ENCODE measurements at places on chromosomes 6 and 20. TPM values are rescaled to one million over a fixed set of nuclear protein-coding genes. Genes with fewer than 3 reads are reported as not detected.

GRCh38 chr6:166379800-166380199 lies 2.9 kb downstream of the MPC1 start:
- DNase-seq = no peak
- H3K27me3 ChIP-seq = no peaks in the 10 kb centered on the region
- H3K27ac ChIP-seq = peak overlapping the region; percentile 98
- H3K36me3 ChIP-seq = no peaks in the 10 kb centered on the region
- peaks cover 5% of the 10 kb centered on the region for H3K4me1 ChIP-seq

DNA sequence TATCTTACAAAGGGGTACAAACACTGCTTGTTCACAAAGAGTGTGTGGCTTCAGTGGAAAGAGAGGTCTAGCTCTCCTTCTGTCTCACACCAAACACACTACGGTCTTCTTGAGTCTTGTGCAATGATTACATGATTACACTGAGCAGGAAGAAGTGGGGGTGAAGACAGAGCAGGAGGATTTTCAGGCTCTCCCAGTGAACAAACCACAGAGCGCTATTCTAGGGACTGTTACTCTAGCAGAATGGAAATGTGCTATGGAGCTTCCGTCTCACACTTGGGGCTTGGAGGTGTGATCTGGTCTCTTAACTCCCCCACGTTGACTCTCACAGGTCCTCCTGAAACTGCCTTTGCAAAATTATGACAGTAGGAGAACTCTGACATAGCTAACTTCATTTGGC lies 203.4 kb downstream of the MYLK4 start:
- no peak overlapping the region for H3K4me3 ChIP-seq
- H3K4me1 ChIP-seq = no peaks in the 10 kb centered on the region
- no peak overlapping the region for H3K27ac ChIP-seq

GRCh38 chr20:33246077-33246476 lies 10.3 kb downstream of the BPIFA1 start:
- no peaks in the 10 kb centered on the region for H3K36me3 ChIP-seq
- no peak overlapping the region for H3K27ac ChIP-seq
- H3K4me3 ChIP-seq = no peak overlapping the region
- H3K27me3 ChIP-seq = no peaks in the 10 kb centered on the region
- no peak for DNase-seq

GRCh38 chr6:44278774-44279697 lies 8.8 kb downstream of the TMEM151B start:
- H3K27me3 ChIP-seq = no peaks in the 10 kb centered on the region
- no peaks in the 10 kb centered on the region for H3K36me3 ChIP-seq
- H3K27ac ChIP-seq = no peak overlapping the region
- H3K4me1 ChIP-seq = no peaks in the 10 kb centered on the region

GRCh38 chr6:158593670-158594069 lies 33.8 kb downstream of the TMEM181 start:
- H3K4me1 ChIP-seq = no peaks in the 10 kb centered on the region
- H3K27ac ChIP-seq = no peak overlapping the region
- no peaks in the 10 kb centered on the region for H3K27me3 ChIP-seq
- no peak overlapping the region for H3K4me3 ChIP-seq
- no peak for DNase-seq

- no peak overlapping the region for H3K4me3 ChIP-seq
- no peaks in the 10 kb centered on the region for H3K36me3 ChIP-seq
- no peaks in the 10 kb centered on the region for H3K27me3 ChIP-seq
- DNase-seq = no peak
- H3K27ac ChIP-seq = no peak overlapping the region
- H3K4me1 ChIP-seq = no peaks in the 10 kb centered on the region
Measured at GRCh38 chr20:48538856-48539255, 288.9 kb downstream of the PREX1 start.

GRCh38 chr20:51529758-51530157 lies 12.8 kb downstream of the NFATC2 start:
- DNase-seq = no peak
- no peak overlapping the region for H3K4me3 ChIP-seq
- no peaks in the 10 kb centered on the region for H3K4me1 ChIP-seq
- no peak overlapping the region for H3K27ac ChIP-seq

DNA sequence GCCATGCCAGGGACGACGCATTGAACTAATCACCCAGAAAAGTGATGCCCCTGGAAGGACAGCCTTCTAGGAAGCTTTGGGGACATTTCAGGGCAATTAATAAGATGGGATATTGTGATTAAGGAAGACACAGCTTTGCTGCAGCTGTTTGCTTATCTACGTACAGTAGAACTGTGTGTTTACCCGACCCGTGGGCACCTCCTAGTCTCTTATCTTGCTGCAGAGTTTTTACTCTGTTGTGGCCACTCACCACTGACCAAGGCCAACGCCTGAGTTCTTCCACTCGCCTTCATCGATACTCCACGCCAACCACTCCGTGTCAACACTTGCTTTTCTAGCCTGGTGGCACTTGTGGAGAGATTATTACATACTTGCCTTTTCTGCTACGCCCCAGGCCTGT lies 105.9 kb upstream of the MLN start:
- DNase-seq = no peak
- no peak overlapping the region for H3K4me3 ChIP-seq
- peaks cover 3% of the 10 kb centered on the region for H3K4me1 ChIP-seq
- no peaks in the 10 kb centered on the region for H3K36me3 ChIP-seq
- no peaks in the 10 kb centered on the region for H3K27me3 ChIP-seq

Gene SPATA2
- total RNA-seq = 3.1 TPM

Gene PACSIN1
- 0.06 TPM for total RNA-seq

Data from right lobe of liver (tissue), 6 donors.